ENCODE measurements at places on chromosomes 2 and 18.

DNA sequence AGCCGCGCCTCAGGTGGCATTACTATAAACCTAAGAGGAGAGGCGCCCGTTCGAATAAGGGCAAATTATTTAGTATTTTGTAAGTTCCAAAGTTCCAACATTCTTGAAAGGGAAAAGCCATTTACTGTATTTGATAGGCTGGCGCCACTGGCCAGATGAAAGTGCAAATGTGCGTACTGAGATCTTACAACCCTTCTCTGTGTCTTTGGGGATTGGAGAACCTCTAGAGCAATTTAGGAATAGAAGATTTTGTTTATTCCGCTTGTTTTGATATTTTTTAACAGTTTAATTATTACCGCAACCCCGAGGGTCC lies 467 bp upstream of the WDR35 start:
- DNase-seq: no peak

DNA sequence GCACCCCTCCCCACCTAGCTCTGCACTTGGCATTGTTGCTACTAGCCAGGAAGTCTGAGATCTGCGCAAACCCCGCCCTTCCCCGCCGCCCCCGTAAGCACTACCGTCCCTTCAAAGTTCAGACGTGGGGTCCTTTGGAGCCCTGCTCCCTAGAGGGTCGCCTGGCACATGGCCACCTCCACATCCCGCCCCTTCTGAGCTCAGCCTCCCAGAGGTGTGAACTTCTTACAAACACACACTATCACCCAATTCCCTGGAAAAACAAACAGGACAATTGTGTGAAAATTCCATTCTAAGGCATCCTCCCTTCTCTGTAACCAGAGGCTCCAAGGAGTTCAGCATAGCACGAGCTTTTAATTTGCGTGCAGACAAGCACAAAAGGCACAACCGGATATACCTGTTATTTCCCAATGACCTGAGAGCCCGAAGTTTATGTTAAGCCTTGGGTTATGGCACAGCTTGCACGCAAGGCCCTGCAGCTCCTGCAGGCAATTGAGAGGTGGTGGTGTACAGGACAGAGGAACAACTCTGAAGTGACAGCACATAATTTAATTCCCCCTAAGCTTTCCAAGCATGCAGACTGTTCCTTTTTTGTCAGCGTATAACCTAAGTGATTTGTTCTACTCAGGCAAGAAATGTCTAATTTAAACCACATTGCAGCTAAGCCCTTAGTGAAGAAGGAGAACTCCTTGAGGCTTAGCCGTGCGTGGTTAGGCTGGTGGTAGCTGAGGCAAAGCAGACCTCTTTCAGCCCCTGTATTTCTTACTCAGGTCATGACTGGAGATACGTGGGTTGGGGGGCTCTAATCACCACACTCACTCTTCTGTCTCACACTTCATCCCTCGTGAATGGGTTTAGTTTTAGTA lies 20.3 kb upstream of the CYP1B1 start:
- peak; percentile 2 for DNase-seq

DNA sequence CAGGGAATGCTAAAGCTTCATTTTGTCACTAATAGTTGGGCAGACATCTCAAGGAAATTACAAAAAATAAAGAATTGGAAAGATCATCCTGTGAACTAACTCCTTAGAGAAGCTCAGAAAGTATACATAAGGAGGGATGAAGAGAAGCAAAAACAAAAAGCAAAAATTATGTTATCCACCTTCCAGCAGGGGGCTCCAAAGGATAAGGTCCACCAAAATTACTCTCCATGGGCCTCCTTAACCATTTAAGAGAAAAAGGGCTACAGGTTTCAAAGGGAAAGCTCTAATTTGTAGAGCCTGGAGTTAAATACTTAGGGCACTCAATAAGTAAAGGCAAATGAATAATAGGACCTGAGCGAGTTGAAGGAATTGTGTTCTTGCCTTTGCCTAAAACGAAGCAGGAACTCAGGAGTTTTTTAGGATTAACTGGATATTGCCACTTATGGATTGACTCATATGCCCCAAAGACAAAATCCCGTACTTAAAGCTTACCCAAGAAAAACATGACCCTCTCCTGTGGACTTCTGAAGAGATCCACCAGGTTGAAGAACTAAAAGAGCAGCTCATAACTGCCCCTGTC lies 1167.9 kb downstream of the DSC3 start:
- peak; percentile 47 for DNase-seq

GRCh38 chr2:158321264-158321663 lies 135.3 kb downstream of the CCDC148 start:
- no peak for DNase-seq

- peak; percentile 87 for DNase-seq
Measured at GRCh38 chr18:58180738-58181353, 136.8 kb downstream of the NEDD4L start.

GRCh38 chr2:47697000-47697601 lies 85.8 kb upstream of the MSH6 start:
- no peak for DNase-seq

DNA sequence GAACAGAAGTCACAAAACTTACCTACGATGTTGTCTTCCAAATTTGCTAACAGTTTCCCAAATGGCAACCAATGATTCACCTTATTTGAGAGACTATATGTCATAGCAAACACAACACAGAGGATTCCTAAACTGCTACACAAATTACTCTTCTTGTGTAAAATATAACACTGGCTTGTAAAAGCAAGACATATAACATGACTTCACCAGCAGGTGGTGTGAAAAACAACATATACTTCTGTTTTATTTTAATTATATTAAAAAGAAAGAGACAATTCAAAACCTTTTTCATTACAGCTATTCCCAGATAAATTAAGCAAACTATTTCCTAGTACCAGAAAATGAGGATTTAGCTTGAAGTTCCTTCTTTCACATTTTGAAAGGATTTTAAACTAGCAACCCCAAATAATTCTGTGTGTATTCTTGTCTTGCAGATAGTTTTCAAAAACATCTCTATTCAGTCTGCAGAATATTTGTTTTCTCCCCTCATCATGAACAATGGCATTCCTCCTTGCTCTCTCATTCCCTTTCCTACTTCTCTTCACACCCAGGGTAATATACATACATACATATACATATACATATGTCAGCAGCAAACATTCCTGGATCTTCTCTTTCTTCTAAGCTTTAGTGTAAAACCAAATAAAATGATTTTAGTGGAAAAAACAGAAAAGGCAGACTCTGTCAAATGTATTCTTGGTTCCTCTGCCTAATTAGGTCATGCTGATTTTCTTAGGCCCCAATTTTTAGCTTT lies 62.1 kb downstream of the SCN3A start:
- peak; percentile 2 for DNase-seq

DNA sequence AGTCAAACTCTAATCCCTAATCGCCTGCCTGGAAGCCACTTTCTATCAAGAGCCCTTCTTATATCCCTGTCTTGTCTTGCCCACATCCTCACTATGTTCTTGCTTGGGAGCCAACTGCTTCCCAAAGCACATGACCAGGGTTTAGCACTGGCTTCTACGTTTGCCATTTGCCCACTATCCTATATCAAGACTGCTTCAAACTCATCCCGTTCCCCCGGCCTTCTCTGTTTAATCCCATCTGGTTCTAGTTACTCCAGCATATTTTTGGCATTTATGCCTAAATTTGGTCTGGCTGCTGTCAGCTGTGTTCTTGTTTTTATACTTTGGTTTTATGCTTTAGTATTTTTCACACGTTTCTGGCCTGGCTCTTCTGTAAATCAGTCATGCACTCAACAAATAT lies 40.2 kb downstream of the POLR1A start:
- no peak for DNase-seq

DNA sequence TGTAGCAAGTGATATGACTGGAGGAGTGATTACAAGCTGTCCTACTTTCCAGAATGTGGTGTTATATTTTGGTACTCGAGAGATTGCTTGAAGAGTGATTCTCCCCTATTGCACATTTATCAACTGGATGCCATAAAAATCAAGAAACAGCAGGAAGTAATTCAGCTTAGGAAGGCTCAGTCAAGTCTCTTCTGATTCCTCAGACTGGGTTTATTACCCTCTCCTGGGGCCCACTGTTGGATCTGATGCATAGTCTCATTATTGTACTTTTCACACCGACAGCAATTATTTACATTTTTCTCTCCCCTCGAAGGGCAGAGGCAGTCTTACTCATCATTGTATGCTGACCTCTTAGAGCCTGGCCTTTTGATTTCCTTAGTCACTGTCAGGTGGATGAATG lies 9.3 kb downstream of the NOSTRIN start:
- no peak for DNase-seq

DNA sequence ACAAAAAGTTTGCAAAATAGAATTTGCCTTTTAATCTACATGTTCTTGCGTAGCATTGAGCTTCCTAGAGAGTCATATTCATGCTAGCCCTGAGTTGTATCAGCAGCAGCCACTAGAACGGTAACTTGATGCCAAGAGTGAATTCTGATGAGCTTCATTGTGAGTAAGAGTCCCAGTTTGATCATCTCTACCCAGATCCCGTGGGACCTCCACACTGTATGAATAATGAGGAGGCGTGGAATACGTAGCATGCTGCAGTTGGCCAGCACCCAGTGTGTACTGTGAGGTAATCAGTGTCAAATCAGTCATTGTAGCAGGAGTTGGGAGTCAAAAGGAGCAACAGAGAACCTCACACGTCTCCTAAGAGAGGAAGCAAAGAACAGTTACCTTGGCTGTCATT lies 197.9 kb downstream of the NEDD4L start:
- peak; percentile 25 for DNase-seq

- peak; percentile 35 for DNase-seq
Measured at GRCh38 chr2:122451040-122451439, 695.6 kb downstream of the TSN start.

- DNase-seq: no peak
Measured at GRCh38 chr2:19346983-19347618, 11.3 kb downstream of the OSR1 start.

- no peak for DNase-seq
Measured at GRCh38 chr2:203711399-203711798, 5.0 kb downstream of the CD28 start.

DNA sequence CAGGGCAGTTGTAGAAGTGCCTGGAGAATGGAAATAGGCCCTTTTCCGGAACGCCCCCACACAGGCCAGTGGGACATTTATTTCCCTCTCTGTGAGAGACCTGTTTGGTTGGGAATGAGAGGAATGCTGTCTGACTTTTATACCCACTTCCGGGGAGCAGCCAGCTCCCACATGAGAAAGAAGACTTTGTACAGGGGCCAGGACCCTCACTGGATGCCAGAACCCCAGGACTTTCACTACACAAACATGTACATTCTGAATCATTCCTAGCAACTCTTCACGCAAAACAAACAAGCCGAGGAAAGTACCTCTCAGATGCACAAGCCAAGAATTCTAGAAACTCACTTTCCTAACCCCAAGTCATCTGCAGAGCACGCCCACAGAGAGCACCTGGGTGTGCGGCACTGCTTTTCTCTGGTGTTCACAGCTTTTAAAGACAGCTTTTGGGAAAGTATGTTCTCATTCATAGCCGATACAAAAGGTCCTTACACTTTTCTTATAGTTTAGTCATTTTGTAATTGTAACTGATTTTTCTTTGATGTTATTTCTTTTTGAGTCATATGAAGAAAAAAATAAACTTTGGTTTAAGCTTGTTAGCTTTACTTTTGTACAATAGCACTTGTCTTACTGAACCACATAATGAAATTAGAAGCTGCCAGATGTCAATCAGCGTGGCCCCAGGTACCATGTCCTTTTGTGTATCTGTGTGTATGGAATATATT lies 856.1 kb upstream of the ID2 start:
- no peak for DNase-seq

DNA sequence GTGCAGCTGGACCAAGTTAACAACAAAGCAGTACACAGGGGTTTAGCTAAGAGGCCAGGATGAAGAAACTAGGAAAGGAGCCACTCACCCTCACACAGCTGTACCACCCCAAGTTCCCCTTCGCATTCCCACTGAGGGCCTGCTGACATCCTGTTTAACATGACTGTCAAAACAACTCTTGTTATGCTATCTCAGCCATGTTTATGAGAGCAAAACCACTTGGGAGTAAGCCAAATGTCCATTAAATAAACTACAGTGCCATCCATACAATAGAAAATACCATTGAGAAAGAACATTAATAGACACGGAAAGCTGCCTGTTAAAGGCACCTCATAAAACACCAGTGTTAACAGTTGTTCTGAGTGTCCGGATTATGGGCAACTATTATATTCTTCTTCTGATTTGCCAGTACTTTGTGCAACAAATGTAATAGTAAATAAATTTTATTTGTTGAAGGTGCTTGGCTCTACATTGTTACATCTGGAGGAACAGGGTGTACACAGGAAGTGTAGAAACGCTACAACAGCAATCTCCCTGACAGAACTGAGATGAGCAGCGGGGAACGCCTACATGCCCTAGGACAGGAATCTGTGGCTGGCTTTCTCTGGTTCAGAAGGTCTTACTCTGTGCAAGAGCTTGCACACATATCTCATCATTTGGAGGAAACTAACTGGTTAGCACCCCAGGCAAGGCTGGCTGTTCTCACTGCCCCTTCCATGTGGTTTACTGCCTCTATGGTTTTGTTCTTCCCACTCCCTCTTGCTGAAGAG lies 85.6 kb downstream of the EHD3 start:
- no peak for DNase-seq

DNA sequence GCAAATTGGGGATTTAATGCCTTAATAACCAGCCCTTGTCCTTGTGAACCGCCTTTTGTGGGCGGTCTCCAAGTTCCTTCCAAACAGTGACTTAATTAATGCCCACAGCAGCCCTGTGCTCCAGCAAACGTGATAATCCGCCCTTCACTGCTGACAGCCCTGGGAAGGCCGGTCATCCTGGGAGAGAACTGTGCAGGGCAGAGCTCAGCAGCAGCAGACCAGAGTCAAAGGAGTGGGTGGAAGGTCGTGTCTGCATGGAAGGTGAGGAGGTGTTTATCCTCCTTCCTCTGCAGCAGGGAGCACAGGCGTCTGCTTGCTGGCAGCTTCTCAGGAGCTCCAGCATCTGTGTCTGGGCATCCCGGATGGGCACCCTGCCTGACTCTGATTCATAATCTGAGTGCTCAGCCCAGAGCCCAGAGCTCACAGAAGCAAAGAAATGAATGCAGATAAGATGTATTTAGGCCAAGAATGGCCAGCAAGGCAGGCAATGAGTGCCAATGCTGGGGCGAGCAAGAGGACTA lies 270.0 kb upstream of the PXDN start:
- no peak for DNase-seq

GRCh38 chr2:136361521-136361920 lies 243.6 kb upstream of the CXCR4 start:
- DNase-seq: no peak
